ENCODE measurements at places on chromosomes 3 and 15.

- DNase-seq, result no peak
These were observed 244.1 kb downstream of the SLCO3A1 start for GRCh38 chr15:92097474-92098178.

DNA sequence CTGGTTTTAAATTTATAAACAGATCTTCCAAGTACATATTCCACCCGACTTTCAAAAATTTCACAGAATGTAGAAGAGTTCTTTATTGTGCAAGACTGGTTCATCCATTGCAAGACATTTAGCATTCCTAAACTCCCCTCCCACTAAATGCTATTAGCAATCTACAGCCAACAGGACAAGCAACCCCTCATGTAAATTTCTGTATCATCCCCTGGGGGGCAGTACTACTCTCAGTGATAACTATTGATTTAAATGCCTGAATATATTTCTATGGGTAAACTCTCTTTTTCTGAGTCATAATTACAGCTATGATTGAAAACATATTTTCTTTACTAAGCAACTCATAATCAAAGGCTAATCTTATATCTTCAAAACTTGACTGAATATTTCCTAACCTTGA, 10.7 kb upstream of the SLC15A2 start:
- no peak for DNase-seq

GRCh38 chr3:5494905-5495519, 307.5 kb downstream of the EDEM1 start:
- DNase-seq, result no peak

GRCh38 chr3:1207904-1208303, 115.1 kb downstream of the CNTN6 start:
- DNase-seq, result no peak

DNA sequence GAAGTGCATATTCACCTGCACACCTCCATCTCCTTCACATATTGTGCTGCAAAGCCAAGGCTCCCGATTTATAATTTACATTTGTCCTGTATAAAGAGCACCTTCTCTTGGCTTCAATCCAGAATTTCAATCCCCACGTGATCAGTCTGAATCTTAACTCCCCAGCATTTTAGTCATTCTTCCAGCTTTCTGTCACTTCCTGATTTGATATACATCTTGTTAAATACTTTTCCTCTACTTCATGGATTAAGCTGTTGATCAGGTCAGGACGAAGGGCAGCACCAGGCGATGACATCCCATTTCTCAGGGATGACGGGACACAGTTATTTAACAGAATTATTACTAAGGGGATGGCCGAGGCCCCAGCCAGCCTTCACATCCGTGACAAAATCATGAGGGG, 212.5 kb downstream of the EPHB1 start:
- no peak for DNase-seq

DNA sequence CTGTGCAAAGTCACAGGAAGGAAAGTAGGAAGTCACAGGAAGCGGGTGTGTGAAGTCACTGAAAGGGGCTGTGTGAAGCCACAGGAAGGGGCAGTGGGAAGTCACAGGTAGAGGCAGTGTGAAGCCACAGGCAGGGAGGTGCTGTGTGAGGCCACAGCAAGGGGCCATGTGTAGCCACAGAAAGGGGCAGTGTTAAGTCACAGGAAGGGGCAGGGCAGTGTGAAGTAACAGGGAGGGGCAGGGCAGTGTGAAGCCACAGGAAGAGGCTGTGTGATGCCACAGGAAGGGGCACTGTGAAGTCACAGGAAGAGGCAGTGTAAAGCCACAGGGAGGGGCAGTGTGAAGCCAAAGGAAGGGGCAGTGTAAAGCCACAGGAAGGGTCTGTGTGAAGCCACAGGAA, 36.5 kb downstream of the GASK1A start:
- no peak for DNase-seq

GRCh38 chr3:177448987-177449359, 251.7 kb upstream of the TBL1XR1 start:
- DNase-seq, result peak; percentile 59

DNA sequence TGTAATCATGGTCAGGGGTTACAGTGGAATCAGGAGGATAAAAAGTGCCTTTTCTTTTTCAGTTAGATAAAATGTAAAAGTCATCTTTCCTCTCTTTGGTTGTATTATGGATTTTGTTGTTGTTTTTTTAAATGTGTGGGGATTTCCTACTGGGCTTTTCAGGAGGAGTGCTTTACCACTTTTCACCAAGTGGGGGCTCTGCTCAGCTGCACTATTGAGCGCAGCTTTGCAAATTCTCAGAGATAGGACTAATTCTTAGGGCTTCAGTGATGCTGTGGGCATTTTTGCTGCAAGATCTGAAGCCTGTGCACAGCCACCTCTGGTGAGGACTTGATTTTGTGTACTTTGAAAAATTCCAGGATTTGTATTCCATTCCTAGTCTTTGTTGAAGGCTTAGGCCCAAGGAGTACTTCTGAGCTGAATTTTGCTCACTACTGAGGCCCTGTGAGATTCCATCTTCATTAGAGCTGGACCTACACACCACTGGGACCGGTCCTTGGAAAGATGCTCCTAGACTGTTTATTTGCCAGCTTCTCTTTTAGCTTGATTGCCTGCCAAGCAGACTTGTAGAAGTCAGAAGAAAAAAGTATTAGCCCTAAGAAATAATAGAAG, 7.5 kb downstream of the GNB5 start:
- DNase-seq, result no peak

DNA sequence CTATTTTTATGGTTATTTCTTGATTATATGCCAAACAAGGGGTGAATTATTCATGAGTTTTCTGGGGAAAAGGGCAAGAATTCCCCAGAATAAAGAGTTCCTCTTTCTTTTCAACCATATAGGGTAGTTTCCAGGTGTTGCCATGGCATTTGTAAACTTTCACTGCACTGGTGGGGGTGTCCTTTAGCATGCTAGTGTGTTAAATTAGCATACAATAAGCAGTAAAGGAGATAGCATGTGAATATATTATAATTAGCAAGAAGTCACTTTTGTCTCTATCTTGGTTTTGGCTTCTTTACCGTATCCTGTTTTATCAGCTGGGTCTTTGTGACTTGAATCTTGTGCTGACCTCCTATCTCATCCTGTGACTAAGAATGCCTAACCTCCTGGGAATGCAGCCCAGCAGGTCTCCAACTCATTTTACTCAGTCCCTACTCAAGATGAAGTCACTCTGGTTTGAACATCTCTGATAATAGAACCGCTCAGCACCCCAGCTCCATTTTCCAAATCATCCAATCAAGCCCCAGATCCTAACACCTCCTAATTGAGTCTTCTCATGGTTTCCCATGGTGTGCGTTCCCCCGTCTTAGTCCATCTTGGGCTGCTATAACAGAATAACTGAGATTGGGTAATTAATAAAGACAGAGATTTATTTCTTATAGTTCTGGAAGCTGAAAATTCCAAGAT, 3.4 kb upstream of the SELENOT start:
- peak; percentile 29 for DNase-seq

DNA sequence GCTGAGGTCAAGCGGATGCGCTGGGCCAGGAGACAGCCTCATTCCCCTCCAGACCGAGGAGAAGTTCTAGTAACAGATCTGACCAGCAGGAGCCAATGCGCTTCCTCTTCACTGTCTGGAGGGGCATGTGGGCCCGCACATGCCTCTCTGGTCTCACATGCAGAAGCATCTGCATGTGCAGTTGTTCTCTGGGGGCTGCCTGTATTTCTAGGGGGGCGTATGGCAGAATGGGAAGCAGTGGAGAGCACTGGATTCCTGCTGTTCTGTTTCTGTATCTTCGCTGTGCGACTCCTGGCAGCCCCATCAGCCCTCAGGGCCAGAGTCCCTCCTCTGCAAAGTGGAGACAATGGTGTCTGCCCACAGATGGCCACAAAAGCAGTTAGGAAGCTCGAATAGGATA, 170.4 kb upstream of the IQSEC1 start:
- no peak for DNase-seq

- DNase-seq, result peak; percentile 92
These were observed 11.6 kb downstream of the UPK1B start for GRCh38 chr3:119184796-119185570.

DNA sequence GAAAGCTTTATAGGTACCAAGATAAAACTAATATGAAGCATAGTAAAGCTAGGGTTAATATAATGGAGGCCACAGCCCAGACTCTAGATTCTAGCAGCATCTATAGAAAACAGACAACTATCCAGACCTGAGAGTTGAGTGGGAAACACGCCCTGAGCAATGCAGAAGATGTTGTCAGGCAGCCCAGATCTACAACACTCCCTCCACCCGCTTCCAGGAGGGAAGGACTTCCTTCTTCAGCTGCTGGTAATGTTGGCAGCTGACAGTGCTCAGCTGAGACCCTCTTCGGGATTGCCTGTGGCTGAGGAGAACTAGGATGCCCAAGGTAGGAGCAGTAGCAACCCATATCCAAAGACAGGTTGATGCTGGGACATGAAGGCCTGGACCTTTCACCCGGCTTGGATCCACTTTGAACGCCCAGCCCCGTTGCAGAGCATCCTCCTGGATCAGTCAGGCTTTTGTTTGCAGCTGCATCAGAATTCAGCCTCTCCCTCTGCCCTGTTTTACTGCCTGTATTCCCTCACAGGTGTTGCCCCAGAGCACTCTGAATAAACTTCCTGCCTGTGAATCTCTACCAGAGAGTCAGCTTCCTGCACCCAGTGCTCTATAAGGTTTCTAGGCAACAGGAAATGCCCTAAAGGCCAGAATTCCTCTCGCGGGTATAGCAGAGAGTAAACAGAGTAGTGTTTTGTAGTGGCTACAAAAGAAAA, 174.7 kb upstream of the IL12A start:
- DNase-seq, result no peak

- no peak for DNase-seq
These were observed 53.9 kb downstream of the TRIM69 start for GRCh38 chr15:44790215-44790614.

DNA sequence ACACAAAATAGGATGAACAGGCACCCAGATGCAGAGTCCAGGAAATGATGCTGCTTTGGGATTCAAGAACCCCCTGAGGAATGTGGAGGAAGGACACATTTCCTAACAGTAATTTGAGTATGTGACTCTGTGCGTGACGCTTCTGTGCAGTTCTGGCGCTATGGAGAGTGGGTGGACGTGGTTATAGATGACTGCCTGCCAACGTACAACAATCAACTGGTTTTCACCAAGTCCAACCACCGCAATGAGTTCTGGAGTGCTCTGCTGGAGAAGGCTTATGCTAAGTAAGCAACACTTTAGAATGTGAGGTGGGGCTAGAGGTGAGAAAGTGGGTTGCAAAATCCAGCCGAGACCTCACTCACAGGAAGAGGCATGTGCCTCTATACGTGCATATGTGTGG, 28.3 kb downstream of the CAPN3 start:
- no peak for DNase-seq

DNA sequence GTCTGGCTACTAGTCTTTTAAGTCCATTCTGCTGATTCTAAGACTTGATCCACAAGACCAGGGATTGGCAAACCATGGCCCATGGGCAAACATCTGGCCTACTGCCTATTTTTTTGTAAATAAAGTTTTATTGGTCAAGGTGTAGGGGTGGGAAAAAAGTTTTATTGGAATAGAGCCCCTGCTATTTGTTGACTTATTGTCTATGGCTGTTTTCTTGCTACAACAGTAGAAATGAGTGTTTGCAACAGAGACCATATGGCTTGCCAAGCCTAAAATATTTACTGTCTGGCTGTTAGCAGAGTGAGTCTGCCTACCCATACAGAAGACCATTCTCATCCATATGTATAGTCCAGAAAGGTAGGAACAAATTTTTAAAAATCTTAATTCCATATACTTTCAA, 106.4 kb downstream of the PTPRG start:
- no peak for DNase-seq

GRCh38 chr3:133965906-133966305, 63.8 kb downstream of the SLCO2A1 start:
- no peak for DNase-seq

GRCh38 chr15:61501815-61502389, 272.8 kb upstream of the RORA start:
- no peak for DNase-seq

GRCh38 chr3:133643611-133644010, 18.1 kb downstream of the TOPBP1 start:
- no peak for DNase-seq

DNA sequence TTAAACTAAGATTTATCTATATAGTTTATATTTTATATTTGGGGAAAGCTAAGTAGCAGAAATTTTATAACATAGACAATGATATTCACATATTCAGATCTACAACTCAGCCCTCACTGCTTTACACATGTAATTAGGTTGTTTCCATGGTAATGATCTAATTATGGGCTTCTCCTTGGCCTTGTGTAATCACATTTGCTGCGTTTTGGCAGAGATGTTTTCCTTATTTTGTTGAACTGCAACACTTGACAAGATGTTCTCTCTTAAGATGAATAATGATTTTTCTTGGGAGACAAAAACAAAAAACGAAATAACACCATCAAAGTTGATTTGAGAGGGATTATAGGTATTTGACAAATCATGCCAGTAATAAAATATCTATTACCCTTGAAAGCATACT, 635.6 kb upstream of the TBL1XR1 start:
- no peak for DNase-seq

DNA sequence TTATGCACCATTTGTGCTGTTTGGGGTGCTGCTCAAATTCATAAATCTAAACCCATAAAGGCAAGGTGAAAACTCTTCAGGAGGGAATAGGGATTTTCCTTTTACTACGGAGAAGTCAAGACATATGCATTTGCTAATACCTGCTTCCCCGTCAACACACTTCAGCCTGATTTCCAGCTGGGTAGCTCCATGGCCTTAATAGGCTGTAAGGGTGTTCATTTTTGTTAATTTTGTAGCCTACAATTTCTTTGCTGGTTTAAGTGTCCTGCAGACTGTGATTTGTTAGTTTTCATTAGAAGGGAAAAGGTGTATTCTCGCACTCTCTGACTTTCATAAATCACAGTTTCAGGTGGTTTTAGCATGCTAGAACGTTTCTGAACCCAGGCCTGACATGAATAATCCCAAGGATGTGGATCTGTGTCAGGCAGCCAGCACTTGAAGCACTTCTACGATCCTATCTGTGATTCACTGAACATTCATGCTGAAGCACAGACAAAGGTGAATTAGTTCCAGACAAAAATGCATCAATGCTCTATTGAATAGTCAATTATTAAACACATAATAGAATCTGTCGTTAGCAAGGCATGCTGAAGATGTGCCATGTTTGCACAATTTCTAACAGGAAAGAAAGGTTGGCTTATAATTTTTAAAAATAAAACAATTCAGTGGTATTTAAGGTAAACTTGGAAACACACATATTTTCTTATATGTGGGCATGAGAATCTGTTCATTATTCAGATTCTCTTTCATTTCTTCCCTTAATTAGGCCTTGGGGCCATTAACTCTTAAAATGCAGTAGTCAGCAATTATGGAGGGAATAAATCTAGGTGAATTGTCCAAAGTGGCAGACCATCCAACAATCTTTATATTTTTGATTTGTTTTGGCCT, 17.9 kb upstream of the NMNAT3 start:
- peak; percentile 84 for DNase-seq
